ENCODE measurements at places on chromosomes 3 and 15.

DNA sequence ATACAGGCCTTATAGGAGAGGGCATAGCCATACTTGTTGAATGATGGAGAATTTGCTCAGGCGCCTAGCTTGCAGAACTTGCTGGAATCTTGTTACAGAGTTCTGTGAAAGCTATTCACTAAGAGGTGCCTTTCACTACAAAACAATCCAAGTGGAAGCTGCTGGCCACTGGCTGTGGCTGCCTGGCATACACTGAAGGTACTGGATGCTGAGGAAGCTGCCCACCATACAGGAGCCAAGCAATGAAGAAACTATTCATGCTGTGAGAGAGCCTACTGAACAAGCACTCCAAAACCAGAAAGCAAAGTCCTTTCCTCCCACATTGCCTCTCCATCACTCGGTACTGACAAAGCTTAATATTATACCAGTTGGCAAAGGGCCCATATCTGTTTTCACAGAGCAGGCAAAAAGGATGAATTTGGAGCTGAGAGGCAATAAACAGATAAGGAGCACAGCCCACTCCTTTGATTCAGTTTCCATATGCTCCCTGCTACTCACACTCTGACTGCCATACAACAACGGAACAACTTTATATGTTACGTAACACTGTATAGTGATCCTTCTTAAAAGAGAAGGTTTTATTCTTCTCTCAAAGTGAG, 192.6 kb upstream of the ALCAM start:
- DNase-seq = no peak

GRCh38 chr3:69761896-69762767, 22.9 kb downstream of the MITF start:
- no peak for DNase-seq

GRCh38 chr3:72171946-72172345, 387.0 kb upstream of the PROK2 start:
- DNase-seq = no peak

DNA sequence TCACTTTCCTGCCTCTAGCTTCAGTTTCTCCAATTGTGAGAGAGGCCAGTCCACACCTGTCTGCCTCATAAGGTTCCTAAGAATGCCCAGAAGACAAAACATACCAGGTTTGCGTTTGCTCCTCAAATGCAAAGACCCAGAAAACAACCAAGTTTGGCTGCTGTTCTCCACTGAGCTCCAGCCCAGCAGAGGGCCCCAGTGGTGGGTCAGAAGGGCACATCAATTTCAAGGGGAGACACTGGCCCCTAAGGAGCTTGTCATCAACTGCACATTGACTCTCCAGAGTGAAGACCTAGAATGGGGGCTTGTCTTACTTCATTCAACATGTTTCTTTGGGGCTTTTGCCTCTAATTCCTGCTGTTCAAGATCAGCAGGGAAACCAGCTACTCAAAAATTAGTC, 127.9 kb upstream of the SLC6A11 start:
- no peak for DNase-seq

DNA sequence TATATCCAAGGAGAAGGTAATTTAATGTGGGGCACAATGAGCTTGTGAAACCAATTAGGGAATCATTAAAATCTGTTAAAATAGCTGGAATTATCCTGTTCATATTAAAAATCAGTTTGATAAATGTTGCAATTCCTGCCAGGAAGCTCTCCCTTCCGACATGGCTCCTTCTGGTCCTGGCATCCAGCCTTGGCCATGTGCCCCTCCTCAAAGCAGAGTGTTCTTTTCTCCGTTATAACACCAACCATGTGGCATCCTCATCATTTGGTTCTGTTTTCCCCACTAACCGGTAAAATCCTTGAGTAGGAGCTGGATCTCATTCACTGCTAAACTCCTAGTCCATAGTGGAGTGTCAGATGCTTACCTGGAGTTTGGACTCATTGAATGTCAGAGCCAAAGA, 127.2 kb downstream of the ARNT2 start:
- DNase-seq = no peak

- no peak for DNase-seq
These were observed 50.2 kb downstream of the CA12 start for GRCh38 chr15:63331456-63331855.

DNA sequence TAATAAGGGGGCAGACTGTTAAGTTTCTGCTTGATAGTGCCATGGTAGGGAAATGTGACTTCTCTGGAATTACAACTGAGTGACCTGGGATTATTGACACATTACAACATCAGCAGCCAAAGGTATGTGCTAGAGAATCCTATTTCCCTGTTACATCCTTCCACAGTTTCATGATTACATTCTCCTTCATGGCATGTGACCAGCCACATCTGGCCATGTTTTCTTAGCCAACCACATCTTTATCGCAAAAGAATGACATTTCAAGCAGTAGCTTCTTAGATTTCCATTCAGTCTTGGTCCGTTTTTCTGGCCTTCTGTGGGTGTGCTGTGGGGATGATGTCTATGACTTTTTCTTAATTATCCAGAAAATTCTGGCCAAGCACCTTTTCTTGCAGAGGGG, 45.4 kb upstream of the CTDSPL start:
- no peak for DNase-seq

- no peak for DNase-seq
These were observed 52.4 kb upstream of the CACNA2D3 start for GRCh38 chr3:54069961-54070360.

DNA sequence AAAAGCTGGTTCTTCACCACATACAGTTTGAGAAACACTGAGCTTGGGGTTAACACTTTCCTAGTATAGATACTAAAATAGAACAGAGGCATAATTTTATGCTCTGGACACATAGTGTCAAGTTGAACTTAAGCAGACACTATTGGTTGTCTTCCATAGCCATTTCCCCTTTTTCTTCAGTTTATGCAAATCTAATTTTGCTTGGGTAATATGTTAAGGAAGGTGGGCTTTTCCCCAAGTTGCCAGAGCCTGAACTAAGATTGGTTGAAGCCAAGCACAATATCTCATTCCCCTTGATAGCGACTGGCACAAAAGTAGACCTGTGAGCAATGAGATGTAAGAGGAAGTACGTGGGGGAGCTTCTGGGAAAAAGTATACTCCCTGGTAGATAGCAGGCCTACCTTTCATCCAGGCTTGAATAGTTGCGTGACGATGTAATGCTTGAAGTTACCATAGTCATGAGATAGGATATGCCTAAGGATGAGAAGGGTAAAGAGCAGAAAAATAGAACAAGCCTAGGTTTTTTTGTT, 4.5 kb upstream of the POPDC2 start:
- DNase-seq = no peak

- DNase-seq = no peak
These were observed 315.4 kb downstream of the LPP start for GRCh38 chr3:188469228-188469885.

DNA sequence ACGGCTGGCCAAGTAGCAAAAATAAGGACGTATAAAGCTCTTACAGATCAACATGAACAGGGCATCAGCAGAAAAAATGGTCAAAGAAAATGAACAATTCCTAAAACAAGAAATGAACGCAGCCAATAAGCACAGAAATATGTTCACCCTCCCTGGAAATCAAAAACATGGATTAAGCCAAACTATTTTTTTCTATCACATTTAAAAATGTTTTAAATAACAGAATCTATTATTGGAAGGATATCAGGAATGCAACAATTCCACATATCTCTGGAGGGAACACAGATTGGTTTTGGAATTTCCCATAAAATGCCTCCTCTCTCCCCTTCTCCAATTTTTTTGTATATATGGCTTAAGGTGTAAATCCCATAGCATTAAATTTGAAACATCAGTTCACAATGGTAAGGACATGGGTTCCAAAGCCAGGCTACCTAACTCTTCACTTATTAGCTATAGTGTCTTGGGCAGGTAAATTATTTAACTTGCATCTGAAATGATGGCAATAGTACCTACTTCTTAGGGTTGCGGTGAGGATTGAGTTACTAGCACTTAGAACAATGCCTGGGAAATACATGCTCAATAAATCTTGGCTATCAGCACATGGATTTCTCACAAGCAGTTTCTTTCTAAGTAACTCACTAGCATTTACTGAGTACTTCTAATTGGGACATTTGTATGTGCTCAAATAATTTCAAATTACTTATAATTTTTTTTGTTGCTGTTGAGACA, 10.1 kb downstream of the UACA start:
- DNase-seq = no peak
